ENCODE measurements at places on chromosomes 6 and 20.

DNA sequence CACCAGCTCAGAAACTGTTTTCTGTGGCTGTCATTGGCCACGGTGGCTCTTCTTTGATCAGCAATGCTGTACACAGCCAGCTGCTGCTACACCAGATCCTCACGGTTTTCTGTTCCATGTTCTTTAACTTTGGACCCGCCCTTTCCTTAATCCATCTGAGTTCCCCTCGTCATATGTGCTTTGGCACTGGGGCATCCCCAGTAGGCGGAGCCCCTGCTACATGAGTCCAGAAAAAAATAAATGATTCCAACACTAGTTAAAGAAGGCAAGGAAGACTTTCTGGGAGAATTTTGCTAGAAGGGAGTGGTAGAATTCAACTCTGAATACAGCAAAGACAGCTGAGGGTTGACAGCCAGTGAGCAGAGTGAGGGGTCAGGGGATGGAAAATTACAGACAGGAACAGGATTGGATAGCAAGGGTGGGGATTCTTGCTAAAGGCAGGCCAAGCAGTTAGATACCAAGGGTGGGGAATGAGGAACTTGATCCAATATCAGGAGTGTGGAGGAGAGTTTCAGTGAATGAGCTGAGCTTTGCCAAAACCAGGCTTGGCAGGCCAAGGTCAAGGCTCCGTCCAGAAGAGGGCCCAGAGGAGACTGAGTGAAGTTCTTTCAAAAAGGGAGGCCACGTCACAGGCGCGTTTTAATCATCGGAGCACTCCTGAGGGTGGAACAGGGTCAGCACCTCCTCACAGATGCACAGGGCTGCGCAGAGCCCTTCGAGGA, 391.8 kb downstream of the CDH4 start:
- H3K36me3 ChIP-seq: no peaks in the 10 kb centered on the region
- no peak overlapping the region for H3K27ac ChIP-seq
- no peaks in the 10 kb centered on the region for H3K4me1 ChIP-seq
- no peak for DNase-seq

DNA sequence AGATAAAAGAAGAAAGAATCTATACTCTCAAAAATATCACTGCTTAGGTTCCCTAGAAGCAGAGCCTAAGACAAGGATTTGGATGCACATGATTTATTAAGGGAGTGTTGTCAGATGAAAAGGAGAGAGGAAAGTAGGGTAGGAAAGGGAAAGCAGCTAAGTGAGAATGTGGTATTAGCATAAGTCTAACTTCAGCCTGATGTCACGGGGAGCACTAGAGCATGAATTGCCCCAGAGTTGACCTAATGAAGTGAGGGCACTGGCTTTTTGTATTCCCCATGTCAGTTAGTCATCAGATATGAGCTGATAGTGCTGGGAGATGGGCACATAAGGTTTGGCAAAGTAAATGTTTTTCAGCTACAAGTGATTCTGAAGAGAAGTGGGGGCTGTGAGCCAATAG, 129.0 kb upstream of the THEMIS start:
- H3K4me3 ChIP-seq: no peak overlapping the region
- H3K27ac ChIP-seq: no peak overlapping the region
- no peaks in the 10 kb centered on the region for H3K4me1 ChIP-seq
- no peak for DNase-seq

- peaks cover 45% of the 10 kb centered on the region for H3K4me1 ChIP-seq
- no peaks in the 10 kb centered on the region for H3K36me3 ChIP-seq
- no peak overlapping the region for H3K27ac ChIP-seq
- no peak for DNase-seq
- H3K27me3 ChIP-seq: no peaks in the 10 kb centered on the region
Measured at GRCh38 chr6:160995271-160995670, 3.7 kb downstream of the MAP3K4 start.

- peak; percentile 66 for DNase-seq
- no peaks in the 10 kb centered on the region for H3K27me3 ChIP-seq
- no peak overlapping the region for H3K27ac ChIP-seq
- no peaks in the 10 kb centered on the region for H3K36me3 ChIP-seq
- peaks cover 8% of the 10 kb centered on the region for H3K4me1 ChIP-seq
- no peak overlapping the region for H3K4me3 ChIP-seq
Measured at GRCh38 chr6:6676910-6677441, 88.5 kb downstream of the LY86 start.

- DNase-seq: no peak
- no peaks in the 10 kb centered on the region for H3K36me3 ChIP-seq
- no peak overlapping the region for H3K4me3 ChIP-seq
- H3K27me3 ChIP-seq: no peaks in the 10 kb centered on the region
Measured at GRCh38 chr6:112488238-112488637, 141.1 kb downstream of the RFPL4B start.

GRCh38 chr20:4666001-4666479, 55.7 kb upstream of the PRND start:
- H3K4me3 ChIP-seq: no peak overlapping the region
- peak; percentile 62 for DNase-seq
- H3K4me1 ChIP-seq: peaks cover 36% of the 10 kb centered on the region
- H3K27me3 ChIP-seq: no peaks in the 10 kb centered on the region
- H3K36me3 ChIP-seq: no peaks in the 10 kb centered on the region

DNA sequence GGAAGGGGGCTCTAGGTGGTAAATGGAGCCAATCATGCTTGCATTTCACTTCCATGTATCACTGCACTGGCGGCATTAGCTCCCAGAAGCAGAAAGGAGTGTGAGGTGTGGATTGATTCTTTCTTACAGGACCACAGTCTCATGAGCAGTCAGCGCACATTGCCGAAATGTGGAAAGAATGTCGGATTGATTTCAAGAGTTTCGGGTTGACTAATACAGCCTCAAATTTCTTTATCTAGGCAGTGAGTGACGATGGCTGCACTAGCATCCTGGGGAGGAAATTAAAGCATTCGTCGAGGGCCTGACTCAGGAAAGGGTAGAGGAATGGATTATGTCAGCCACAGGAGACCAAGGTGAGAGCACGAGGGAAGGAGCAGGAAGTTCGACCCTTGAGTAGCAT, 222.8 kb upstream of the CDYL start:
- H3K27ac ChIP-seq: no peak overlapping the region
- peaks cover 6% of the 10 kb centered on the region for H3K27me3 ChIP-seq
- no peaks in the 10 kb centered on the region for H3K36me3 ChIP-seq
- no peak for DNase-seq

DNA sequence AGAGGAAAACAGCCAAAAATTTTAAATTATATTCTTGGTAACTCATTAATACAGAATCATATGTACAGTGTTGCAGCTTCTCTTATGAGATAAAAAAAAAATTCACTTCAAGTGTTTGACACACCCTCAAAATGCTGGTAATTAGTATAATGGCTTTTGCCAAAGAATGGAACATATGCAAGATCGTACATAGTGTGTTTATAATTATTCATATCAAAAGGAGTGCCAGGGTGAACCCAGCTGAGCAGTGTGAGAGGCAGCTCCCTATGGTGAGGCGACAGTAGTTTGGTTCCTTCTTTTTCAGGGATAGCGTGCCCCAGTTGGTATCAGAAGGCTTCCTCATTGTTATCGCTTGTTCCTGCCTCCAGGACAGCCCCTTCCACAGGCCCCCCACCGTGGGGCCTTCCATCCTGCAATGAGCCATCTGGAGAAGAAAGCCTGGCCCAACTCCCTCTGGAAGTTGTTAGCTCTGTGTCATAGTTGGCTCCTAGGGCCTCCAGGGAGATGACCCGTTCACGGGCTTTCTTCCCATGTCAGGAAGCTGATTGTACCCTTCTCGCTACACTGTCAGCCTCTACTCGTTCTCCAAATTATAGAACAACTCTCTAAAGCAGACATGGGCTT, 150.7 kb downstream of the FRK start:
- no peak for DNase-seq
- H3K27ac ChIP-seq: no peak overlapping the region
- no peak overlapping the region for H3K4me3 ChIP-seq
- no peaks in the 10 kb centered on the region for H3K4me1 ChIP-seq
- H3K27me3 ChIP-seq: no peaks in the 10 kb centered on the region
- H3K36me3 ChIP-seq: no peaks in the 10 kb centered on the region

GRCh38 chr6:43855247-43855646, 85.2 kb downstream of the VEGFA start:
- no peaks in the 10 kb centered on the region for H3K4me1 ChIP-seq
- H3K36me3 ChIP-seq: no peaks in the 10 kb centered on the region
- H3K27ac ChIP-seq: no peak overlapping the region
- no peaks in the 10 kb centered on the region for H3K27me3 ChIP-seq

DNA sequence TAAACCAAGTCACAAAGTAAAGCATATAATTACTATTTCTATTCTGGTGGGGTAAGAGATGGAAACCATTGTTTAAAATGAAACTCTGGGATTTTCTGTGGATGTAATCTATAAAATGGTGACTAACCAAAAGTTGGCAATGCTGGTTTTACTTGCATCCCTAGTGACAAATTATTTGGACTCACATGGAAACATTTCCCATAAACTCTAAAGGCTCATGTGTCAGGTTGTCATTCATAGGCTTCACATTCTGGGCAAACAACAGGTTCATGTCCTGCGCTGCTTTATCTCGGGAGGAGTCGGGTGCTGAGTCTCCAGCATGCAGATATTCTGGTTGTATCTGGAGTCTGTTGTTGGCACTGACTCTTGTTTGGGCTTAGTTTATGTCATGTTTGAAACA, 98.0 kb upstream of the SCP2D1 start:
- DNase-seq: no peak
- no peak overlapping the region for H3K27ac ChIP-seq
- no peaks in the 10 kb centered on the region for H3K27me3 ChIP-seq
- H3K4me3 ChIP-seq: no peak overlapping the region
- H3K4me1 ChIP-seq: peaks cover 8% of the 10 kb centered on the region

GRCh38 chr20:9021699-9022098, 47.2 kb upstream of the PLCB4 start:
- no peak overlapping the region for H3K4me3 ChIP-seq
- no peaks in the 10 kb centered on the region for H3K4me1 ChIP-seq
- no peak for DNase-seq
- H3K36me3 ChIP-seq: no peaks in the 10 kb centered on the region
- H3K27me3 ChIP-seq: no peaks in the 10 kb centered on the region

- H3K27me3 ChIP-seq: no peaks in the 10 kb centered on the region
- no peaks in the 10 kb centered on the region for H3K4me1 ChIP-seq
- no peak for DNase-seq
- no peak overlapping the region for H3K4me3 ChIP-seq
- H3K36me3 ChIP-seq: no peaks in the 10 kb centered on the region
Measured at GRCh38 chr6:124963831-124964763, 1.9 kb downstream of the RNF217 start.

- H3K27me3 ChIP-seq: no peaks in the 10 kb centered on the region
- H3K27ac ChIP-seq: no peak overlapping the region
- H3K4me3 ChIP-seq: no peak overlapping the region
Measured at GRCh38 chr6:19312241-19312978, 524.8 kb upstream of the ID4 start.

DNA sequence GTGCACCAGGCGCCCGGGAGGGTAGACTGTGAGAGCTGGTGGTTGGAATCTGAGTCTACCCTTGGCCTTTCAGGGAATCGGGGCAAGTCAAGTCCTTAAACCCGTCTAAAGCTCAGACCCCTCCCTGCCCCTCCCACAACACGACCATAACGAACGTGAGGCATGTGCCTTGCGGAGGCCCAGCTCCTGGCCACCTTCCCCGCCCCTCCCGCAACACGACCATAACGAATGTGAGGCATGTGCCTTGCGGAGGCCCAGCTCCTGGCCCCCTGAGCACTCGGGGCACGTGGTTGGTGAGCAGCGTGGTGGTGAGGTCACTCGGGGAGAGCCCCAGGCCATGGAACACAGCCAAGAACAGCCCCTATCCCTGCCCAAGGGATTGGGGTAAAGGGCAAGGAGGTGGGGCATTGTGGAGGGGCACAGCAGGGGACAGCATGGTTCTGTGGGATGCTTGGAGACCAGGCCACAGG, 132.2 kb downstream of the TAF4 start:
- H3K4me3 ChIP-seq: no peak overlapping the region
- H3K36me3 ChIP-seq: no peaks in the 10 kb centered on the region
- no peaks in the 10 kb centered on the region for H3K4me1 ChIP-seq
- H3K27me3 ChIP-seq: no peaks in the 10 kb centered on the region
- H3K27ac ChIP-seq: no peak overlapping the region

Measured in CD4-positive, alpha-beta memory T cell (primary cell).